HT-29 (cell line): ENCODE measurements at places on chromosomes 1 and 21. TPM values are rescaled to one million over a fixed set of nuclear protein-coding genes. Genes with fewer than 3 reads are reported as not detected.

The LCE2C gene
- not detected in 2 replicates for total RNA-seq

The FAM43B gene
- not detected in 2 replicates for total RNA-seq

The MACO1 gene
- total RNA-seq, result 6.3 TPM in 2 replicates

The FRRS1 gene
- total RNA-seq, result 8.7 and 9.0 TPM in 2 replicates

The TSTD1 gene
- 121 and 139 TPM in 2 replicates for total RNA-seq

The DSCAM gene
- total RNA-seq, result not detected in 2 replicates

The COL8A2 gene
- not detected in 2 replicates for total RNA-seq

The OR2T11 gene
- total RNA-seq, result not detected in 2 replicates

The GUCA2B gene
- 0.26 and 0.84 TPM in 2 replicates for total RNA-seq

DNA sequence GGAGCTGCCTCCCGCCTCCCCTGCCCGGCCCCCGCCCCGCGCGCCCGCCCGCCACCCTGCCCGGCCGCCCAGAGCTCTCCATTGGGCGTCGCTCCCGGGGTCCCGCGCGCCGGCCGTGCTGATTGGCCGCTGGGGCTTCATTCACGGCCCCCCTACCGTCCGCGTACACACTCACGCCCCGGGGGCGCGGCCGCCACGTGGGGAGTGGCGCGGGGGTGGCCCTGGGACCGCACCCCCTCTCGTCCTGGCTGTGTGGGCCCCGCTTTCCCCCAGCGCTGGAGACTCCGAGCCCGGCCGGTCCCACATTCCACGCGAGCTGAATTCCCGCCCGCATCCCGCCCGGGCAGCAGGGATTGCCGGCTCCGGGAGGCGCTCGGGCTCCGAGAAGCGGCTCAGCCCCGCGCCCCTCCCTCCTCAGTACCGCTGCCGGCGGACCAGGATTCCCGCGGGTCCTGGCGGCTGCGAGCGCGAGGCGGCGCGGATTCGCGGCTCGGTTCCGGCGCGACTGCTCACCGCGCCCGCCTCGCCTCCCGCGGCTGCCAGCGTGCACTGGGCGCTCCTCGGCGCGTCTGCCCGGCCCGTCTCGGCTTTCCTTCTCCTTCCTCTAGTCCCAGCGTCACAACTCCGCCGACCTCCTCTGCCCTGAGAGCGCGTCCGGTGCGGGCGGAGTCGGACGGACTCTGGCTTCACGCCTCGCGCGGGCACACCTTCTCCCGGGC is 450 bp upstream of the POU3F1 start:
- peak; percentile 69 for DNase-seq

- DNase-seq, result no peak
Observed at GRCh38 chr1:173467426-173467825, 9.7 kb upstream of the PRDX6 start.

DNA sequence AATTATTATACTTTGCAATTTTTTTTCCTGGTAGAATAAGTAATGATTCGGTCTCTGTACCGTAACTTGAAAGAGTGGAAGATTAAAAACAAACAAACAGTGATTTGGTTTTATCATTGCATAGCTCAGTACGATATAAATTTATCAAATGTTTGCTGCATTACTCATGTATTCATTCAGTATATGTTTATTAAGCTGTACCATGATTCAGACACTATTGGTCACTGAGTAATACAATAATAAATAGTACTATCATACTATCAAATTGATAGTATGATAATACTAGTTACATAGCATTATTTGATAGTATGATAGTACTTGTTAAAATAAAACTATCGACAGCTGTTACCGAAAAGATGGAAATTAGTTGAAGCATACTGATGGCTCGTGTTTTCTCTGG is 12.1 kb downstream of the CENPF start:
- DNase-seq, result no peak

DNA sequence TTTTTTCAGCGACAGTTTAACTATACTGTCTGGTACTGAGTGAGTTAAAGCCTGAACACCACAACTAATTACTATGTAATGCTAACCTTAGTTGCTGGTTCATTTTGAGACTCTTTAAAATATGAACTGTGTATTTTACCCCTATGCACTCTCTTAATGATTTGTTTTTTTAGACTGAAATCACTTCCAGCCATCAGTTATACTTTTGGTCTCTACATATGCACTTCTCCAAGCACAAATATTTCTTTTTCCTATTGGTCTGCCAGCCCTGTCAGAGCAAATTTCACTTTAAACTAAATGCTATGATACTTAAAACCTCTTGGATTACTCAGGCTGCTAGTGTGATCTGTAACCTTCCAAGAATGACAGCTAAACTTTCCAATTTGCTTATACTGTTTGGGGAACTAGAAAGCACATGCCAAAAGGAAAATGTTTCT is 38.1 kb upstream of the SCYL3 start:
- no peak for DNase-seq

DNA sequence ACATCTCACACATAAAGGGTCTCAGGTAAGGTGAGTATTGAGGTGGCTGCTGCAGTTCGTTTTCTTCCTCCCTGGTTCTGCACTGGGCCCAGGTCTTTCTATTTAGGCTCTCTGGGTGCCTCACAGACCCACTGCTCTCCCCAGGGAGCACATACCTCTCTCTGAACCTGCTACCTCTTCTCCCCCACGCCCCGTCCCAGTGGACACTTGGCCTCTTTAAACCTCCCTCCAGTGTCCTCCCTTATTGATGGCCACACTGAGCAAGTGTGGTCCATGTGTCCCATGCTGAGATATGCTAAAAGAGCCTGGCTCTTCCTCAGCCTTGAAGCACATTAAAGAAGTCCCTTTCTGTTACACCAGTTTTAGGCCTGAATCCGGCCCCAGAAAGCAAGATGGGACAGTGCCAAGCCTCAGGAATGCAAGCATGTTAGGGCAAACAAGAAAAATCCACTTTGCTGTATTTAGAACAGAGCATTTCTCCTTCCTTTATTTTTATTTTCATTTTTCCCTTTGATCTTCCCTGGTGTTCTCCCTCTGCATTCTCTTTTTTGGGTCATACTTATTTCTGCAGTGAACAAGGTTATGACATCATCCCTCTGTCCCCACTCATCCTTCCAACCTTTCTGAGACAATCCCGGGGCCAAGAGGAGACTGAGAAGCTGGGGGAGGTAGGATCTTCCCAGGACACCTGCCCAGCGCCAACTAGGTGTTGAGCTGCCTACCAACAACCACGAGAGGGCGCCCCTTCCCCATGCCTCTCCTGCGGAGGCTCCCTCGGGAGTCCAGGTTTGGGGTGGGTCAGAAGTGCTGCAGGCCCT is 5.0 kb upstream of the CHI3L2 start:
- peak; percentile 90 for DNase-seq

DNA sequence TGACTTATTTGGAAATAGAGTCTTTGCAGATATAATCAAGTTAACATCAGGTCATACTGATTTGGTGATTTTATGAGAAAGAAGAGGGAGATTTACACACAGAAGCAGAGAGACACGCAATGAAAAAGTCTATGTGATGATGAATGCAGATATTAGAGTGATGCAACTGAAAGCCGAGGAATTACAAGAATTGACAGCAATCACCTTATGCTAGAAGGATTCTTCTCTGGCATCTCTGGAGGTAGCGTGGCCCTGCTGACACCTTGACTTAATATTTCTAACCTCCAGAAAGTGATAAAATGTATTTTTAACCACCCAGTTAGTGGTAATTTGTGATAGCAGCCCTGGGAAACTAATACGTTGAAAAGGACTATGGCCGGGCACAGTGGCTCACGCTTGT is 14.2 kb upstream of the CFH start:
- DNase-seq, result no peak

GRCh38 chr1:182620924-182621585 is 16.9 kb upstream of the RGS16 start:
- no peak for DNase-seq

- DNase-seq, result no peak
Observed at GRCh38 chr1:243596431-243597062, 253.5 kb downstream of the AKT3 start.

- no peak for DNase-seq
Observed at GRCh38 chr21:45080639-45081414, 6.4 kb downstream of the ADARB1 start.

DNA sequence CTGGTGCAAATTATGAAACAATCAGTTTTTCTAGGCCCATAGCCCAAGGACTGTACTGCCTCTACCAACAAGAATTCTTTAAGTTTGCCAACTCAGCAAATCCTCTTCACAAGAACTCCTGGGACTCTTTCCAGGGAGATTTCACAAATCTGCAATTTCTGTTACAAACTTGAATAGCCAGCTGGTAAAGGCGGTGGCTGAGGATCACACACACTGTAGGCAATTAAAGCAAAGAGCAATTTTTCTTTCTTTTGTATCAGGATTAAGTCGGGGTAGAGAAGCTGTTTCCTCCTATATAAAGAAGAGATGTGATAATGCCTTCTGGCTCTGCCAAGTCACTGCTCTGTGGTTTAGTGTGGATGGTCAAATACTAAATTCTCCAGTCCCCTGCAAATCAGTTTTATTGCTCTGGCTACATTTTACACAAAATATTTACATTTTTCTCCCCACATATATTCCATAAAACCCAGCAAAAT is 1.7 kb downstream of the ALDH9A1 start:
- DNase-seq, result no peak

- DNase-seq, result no peak
Observed at GRCh38 chr1:225509770-225510169, 81.9 kb upstream of the LBR start.

- DNase-seq, result no peak
Observed at GRCh38 chr1:65264197-65264929, 45.0 kb upstream of the DNAJC6 start.
